NCI-H82 (cell line): ENCODE measurements at places on chromosomes 16 and 17.

GRCh38 chr16:66359811-66360608, 6.5 kb upstream of the CDH5 start:
- no peak for DNase-seq

- no peak for DNase-seq
These were observed 35.0 kb downstream of the BCL7C start for GRCh38 chr16:30858829-30859423.

DNA sequence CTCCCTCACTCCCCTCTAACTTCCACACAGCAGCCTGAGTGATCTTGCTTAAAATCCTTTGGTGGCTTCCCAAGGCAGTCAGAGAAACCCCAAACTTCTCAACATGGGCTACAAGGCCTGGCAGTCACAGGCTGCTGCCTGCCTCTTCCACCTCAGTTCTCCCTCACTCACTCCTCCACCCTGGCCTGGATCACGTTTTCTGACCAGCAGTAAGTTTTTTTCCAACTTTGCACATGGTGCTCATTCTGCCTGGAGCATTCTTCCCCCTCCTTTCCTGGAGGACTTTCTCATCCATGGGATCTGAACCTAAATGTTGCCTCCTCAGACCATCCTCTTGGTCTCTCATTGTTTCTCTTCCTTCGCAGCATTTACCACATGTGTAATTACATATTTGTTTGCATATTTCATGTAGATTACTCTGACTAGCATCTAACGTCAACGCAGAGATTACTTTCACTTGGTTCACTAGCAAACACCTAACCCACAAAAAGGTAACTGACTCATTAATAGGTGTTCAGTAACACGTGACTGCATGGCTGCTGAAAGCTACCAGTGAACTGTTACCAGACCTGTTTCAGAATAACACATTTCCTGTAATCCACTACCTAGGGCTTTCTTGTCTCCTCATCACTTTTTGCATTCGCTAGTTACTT, 17.1 kb downstream of the GNA13 start:
- DNase-seq = no peak

DNA sequence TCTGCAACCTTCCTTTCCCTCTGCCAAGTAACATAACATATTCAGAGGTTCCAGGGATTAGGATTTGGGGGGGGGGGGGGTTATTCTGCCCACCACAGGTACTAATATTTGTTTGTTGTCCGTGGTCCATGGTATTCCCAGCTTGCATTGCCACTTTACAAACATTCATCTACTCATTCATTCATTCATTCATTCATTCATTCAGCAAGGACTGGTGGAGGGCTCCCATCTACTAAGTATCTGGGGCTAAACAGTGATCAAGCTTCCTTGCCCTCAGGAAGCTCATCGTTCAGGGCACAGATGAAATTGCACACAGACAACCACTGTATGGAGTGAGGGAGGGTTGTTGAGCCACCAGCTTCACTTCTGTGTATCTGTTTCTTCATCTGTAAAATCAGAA, 45.8 kb upstream of the NDRG4 start:
- no peak for DNase-seq

GRCh38 chr17:79616801-79617200, 6.0 kb upstream of the RBFOX3 start:
- DNase-seq = no peak

GRCh38 chr17:39765175-39765574, 27.4 kb downstream of the GRB7 start:
- DNase-seq = no peak

- DNase-seq = no peak
These were observed 646 bp downstream of the MYH11 start for GRCh38 chr16:15856182-15856581.

GRCh38 chr17:48565022-48565554, 13.1 kb downstream of the HOXB4 start:
- no peak for DNase-seq

DNA sequence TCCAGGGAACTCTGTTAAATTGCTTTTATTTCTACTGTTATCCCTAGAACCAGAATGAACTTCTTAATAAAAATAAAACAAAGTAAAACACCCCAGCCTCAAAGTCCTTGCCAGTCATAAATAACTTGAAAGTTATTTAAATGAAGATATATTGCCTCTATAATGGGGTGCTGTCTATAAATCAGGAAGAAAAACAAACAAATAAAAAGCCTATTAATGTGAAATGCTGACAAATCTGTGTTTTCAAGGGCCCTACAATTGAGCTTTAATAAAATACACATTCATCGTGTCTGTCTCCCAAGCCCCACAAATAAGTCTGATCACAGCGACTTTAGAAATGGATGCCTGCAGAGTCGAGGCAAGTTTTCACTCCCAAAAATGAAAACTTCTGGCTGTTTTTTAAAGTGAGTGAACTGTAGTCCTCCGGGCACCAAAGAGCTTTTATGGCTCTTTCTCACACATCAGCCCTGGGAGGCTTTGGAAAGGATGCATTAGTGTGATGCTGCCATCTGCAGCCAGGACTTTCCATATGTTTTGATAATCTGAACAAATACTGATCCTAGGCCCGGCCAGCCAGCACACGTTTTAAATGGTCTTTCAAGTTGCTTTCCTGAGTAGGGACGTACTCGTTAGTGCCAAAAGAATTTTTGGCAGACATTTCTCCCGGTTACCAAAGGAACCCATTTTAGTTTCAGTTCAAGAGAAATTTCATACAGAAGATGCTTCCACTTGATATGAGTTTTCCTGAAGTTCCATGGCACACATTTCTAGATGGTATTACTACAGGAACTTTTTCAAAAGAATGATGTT, 16.3 kb downstream of the NACA2 start:
- peak; percentile 85 for DNase-seq
